ENCODE measurements at places on chromosomes 7 and 10. TPM values are rescaled to one million over a fixed set of nuclear protein-coding genes. Genes with fewer than 3 reads are reported as not detected.

DNA sequence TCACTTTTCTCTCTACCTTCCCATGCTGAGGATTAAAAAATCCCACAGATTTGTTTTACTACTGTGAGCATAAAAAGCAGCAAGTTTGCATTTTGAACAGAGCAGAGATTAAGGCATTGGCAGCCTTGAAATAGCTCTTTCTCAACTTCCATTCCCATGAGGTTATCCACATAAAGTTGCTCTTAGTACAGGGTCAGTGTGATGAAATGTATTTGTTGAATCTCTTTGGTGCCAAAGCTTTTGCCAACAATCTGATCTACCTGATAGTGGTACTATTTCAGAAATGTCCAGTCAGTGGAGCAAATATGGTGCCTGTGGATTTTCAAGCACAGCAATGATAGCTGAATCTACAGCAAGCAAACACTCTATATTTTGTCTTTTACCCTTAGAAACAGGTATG lies 254.8 kb downstream of the INHBA start:
- DNase-seq, result no peak

DNA sequence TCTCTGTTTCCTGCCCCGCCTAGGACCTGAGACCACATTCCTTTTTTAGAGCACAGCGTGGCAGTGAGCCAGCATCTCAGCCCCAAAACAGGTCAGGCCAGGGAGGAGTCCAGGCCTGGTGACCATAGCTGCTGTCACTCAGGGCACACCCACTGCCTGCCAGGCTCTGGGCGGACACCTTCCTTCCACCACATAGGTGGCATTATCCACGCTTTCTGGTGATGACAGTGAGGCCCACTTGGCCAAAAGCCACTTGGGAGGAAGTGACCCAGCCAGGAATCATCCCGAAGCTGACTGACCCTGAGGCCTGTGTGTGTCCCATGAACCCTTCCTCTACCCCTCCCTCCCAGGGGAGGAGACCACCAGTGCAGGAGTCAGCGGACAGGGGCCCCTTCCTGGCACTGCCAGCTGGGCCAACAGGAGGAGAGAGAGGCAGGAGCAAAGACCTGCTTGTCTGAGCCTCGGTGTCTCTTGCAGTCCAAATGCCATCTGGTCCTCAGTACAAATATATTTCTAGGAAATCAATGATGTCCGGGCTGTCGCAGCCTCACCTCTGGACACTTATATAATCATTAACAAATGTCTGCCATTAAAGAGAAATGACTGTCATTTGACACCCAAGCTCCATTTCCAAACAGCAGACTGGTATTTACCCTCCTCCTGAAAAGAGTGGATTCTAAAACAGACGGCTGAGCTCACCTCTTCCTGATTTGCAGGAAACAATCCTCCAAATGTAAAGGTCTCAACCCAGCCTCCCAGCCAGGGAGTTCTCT lies 63.0 kb downstream of the ABRAXAS2 start:
- no peak for DNase-seq

DNA sequence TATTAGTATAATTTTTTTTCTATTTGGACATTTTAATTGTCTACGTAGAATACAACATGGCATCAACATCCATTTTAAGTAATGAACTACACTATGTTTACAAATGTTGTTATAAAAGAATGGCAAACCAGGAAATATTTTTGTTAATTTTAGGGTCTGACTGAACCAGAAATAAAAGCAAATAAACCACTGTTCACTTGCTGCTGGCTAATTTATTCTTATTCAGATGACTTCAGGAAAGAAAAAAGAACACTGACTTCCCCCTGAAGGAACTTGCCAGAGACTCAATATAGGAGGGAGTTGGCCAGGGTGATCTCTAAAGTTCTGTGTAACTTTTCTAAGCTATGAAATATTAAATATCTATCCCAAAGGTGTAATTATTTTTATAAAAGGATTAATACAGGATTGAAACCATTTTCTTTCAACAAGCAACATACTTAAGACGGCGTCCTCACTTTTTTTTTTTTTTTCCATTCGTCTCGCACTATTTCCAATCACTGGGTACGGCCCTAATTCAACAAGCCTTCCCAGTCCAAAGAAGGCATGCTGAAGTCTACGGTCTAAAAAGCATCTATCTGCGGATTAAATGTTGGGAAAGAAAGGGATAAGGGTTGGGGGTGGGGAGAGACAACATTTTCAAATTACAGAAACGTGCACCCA lies 1.2 kb downstream of the USP6NL start:
- no peak for DNase-seq

- no peak for DNase-seq
Observed at GRCh38 chr10:22816298-22816653, 101.9 kb upstream of the PIP4K2A start.

- no peak for DNase-seq
Observed at GRCh38 chr10:35184527-35185171, 58.0 kb downstream of the CREM start.

- no peak for DNase-seq
Observed at GRCh38 chr10:12389154-12389734, 39.9 kb downstream of the CAMK1D start.

GRCh38 chr10:77498829-77499228 lies 138.8 kb downstream of the KCNMA1 start:
- DNase-seq, result no peak

DNA sequence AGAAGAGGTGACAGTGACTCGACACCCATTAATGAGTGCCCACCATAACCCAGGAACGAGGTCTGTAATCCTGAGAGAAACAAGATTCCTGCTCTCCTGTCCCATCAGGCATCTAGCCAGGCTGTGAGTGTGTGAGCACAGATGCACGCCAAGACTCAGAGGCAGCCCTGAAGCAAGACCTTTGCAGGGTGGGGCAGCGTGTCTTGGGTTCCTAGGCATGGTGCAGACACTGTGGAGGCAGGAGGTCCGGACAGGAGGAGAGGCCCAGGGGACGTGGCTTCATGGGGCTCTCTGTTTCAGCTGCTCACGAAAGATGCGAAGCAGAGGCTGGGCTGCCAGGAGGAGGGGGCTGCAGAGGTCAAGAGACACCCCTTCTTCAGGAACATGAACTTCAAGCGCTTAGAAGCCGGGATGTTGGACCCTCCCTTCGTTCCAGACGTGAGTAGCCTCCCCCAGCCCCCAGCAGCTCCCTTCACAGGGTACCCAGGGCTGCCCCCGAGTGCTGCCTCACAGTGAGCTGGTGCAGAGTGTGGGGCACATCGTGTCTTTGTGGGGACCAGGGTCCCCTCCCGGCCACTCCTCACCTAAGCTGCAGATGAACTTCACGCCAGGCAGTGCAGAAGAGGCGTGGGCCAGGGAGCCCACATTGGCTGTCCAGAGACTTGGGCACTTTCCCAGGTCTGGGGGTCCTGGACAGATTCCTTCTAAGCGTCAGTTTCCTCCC lies 94.5 kb downstream of the RGS10 start:
- no peak for DNase-seq

DNA sequence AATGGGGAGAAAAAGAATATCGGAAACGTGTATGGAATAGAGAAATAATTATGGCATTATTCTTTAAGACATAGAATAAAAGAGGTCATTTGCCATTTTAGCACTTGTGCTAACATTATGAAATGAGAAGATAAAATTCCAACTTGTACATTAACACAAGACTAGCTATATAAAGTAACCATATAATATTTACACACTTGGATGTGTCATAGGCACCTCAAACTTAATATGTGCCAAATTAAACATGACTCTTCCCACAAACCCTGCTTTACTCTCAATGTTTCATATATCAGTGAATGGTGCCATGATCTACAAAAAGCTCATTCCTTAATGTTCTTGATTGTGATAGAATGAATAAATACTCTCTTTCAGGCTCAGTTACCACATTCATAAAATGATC lies 4.1 kb upstream of the MINDY3 start:
- no peak for DNase-seq

DNA sequence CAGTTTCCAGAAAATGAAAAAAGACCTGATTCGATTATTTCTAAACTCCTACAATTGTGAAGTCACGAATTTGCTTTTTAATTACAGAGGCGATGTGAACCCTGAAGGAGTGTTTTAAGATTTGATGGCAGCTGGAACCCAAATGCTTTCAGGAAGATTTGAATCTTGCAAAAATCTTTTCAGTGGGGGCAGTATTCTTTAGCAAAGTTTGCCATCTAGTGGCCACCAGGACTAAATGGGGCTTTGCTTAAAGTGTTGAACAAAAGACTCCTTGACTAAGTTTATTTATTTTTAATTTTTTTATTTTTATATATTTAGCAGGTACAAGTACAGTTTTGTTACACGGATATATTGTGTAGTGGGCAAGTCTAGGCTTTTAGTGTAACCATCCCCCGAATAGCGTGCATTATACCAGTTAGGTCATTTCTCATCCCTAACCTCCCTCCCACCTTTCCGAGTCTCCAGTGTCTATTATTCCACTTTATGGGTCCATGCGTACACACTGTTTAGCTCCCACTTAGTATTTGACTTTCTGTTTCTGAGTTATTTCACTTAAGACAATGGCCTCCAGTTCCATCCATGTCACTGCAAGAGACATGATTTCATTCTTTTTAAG lies 98.8 kb downstream of the CACNB2 start:
- peak; percentile 28 for DNase-seq

GRCh38 chr7:21103426-21104123 lies 316.9 kb upstream of the SP8 start:
- no peak for DNase-seq

The BTRC gene
- 22.0 TPM for polyA plus RNA-seq

The EIF4H gene
- polyA plus RNA-seq, result 298 TPM

The LIPJ gene
- 0.23 TPM for polyA plus RNA-seq

The SLC25A40 gene
- 36.0 TPM for polyA plus RNA-seq

Measured in renal pelvis (tissue), 12 donors.